Immature natural killer cell (primary cell): ENCODE measurements at places on chromosomes 12 and 14. TPM values are rescaled to one million over a fixed set of nuclear protein-coding genes. Genes with fewer than 3 reads are reported as not detected.

Gene SOX5
- polyA plus RNA-seq: not detected

DNA sequence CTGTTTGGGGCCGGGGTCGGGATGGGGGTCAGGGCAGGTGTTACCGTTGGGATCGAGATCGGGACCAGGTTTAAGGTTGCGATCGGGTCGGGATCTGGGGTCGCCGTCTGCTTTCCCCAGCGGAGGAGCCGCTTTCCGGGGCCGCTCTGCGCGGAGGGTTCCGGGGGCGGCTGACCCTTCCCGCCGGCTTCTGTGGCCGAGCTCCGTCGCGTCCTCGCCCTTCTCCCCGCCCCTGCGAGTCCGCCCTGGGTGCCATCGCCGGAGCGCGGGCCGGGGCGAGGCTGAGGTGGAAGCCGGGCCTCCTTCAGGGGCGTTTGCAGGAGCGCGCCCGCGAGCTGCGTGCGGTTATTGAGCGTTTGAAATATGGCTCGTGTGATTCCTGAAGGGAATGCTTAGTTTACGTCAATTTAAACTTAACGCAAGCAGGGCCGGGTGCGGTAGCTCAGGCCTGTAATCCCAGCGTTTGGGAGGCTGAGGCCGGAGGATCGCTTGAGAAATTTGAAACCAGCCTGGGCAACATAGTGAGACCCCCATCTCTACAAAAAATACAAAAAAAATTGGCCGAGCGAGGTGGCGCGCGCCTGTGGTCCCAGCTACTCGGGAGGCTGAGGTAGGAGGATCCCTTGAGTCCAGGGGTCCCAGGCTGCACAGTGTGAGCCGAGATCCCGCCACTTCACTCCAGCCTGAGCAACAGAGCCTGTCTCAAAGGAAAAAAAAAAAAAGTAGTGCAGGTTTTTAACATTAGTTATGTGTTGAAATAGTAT is 620 bp downstream of the PGAM5 start:
- peaks cover 31% of the 10 kb centered on the region for H3K4me1 ChIP-seq
- no peak for DNase-seq
- peak overlapping the region; percentile 74 for H3K4me3 ChIP-seq
- peaks cover 4% of the 10 kb centered on the region for H3K27me3 ChIP-seq
- H3K36me3 ChIP-seq: no peaks in the 10 kb centered on the region

GRCh38 chr12:41228066-41228820 is 40.1 kb downstream of the PDZRN4 start:
- H3K27me3 ChIP-seq: peaks cover 2% of the 10 kb centered on the region
- no peaks in the 10 kb centered on the region for H3K36me3 ChIP-seq
- no peak overlapping the region for H3K4me3 ChIP-seq
- peaks cover 7% of the 10 kb centered on the region for H3K4me1 ChIP-seq
- no peak overlapping the region for H3K27ac ChIP-seq

GRCh38 chr12:108495823-108496579 is 19.1 kb upstream of the FICD start:
- DNase-seq: no peak
- H3K4me3 ChIP-seq: no peak overlapping the region
- H3K4me1 ChIP-seq: no peaks in the 10 kb centered on the region
- peaks cover 2% of the 10 kb centered on the region for H3K27me3 ChIP-seq
- H3K36me3 ChIP-seq: no peaks in the 10 kb centered on the region

Gene GPRC5D
- not detected for polyA plus RNA-seq

GRCh38 chr12:43882578-43883178 is 46.8 kb downstream of the TMEM117 start:
- no peaks in the 10 kb centered on the region for H3K36me3 ChIP-seq
- no peak overlapping the region for H3K4me3 ChIP-seq
- H3K4me1 ChIP-seq: no peaks in the 10 kb centered on the region
- no peak overlapping the region for H3K27ac ChIP-seq

Gene WNT5B
- polyA plus RNA-seq: not detected

DNA sequence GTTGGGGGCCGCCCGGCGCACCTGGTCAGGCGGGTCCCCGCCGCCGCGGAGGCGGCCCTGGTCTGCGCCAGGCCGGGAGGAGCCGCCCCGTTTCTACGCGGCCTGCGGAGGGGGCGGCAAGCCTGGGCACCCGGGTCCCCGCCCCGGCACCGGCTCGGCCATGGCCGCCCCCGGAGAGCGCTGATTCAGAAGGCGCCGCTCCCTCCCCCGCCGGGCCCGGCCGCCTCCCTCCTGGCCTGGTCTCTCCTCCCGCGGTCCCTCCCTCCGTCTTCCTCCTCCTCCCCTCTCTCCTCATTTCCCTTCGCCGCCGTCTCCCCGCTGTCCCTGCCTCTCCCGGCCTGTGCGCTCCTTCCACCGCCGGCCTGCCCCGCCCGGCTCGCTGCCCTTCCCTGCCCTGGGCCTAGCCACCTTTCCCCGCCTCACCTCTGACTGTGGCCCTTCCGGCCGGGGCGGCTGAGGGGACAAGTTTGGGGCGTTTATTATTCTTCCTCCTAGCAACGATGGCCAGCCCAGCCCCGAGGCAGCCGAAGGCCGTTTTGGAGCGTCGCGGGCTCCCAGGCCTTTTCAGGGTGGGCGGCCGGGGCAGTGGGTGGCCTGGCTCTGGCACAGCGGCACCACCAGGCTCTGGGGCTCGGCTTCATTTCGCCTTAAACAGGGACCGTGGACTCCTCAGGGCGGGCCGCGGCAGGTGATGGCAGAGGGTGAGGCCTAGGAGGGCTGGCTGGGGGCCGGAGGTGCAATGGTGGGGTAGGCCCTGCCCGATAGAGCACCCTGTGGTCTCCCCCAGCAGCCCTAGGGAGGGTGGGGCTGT is 768 bp downstream of the CEP170B start:
- H3K27me3 ChIP-seq: peaks cover 7% of the 10 kb centered on the region
- peaks cover 8% of the 10 kb centered on the region for H3K4me1 ChIP-seq
- no peaks in the 10 kb centered on the region for H3K36me3 ChIP-seq
- H3K27ac ChIP-seq: no peak overlapping the region

Gene LRFN5
- polyA plus RNA-seq: not detected

DNA sequence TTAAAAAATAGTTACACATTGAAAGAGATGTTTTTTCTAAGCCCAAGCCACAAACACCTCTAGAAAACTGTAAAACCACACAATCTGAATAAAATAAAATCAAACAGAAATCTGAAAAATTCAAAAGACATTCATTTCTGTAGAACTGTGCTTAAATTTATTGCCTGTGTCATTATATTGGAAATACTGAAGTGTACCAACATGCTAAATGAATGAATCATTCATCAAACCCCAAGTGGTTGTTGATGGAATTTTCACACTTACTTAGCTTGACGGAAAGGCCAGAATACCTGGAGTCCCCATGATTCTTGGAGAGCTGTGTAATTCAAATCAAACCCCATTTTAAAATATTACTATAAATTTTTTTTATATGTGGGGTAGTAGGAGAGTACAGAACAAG is 2.7 kb downstream of the KITLG start:
- no peaks in the 10 kb centered on the region for H3K4me1 ChIP-seq
- H3K36me3 ChIP-seq: no peaks in the 10 kb centered on the region
- no peak for DNase-seq
- H3K27me3 ChIP-seq: peaks cover 2% of the 10 kb centered on the region
- no peak overlapping the region for H3K4me3 ChIP-seq
- no peak overlapping the region for H3K27ac ChIP-seq

Gene VASH1
- polyA plus RNA-seq: 1.6 TPM

DNA sequence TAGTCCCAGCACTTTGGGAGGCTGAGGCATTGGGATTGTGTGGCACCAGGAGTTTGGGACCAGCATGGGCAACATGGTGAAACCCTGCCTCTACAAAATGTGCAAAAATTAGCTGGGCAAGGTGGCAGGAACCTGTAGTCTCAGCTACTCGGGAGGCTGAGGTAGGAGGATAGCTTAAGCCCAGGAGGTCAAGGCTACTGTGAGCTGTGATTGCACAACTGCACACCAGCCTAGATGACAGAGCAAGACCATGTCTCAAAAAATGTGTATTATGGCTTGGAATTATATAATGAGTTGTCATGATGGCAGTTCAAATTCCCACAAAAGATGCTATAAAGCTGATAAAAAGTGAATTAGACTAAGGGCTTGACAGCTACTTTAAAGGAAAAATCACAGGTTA is 20.6 kb upstream of the TMPRSS12 start:
- peaks cover 10% of the 10 kb centered on the region for H3K36me3 ChIP-seq
- no peak overlapping the region for H3K4me3 ChIP-seq
- no peak overlapping the region for H3K27ac ChIP-seq
- H3K4me1 ChIP-seq: peaks cover 10% of the 10 kb centered on the region
- no peak for DNase-seq

DNA sequence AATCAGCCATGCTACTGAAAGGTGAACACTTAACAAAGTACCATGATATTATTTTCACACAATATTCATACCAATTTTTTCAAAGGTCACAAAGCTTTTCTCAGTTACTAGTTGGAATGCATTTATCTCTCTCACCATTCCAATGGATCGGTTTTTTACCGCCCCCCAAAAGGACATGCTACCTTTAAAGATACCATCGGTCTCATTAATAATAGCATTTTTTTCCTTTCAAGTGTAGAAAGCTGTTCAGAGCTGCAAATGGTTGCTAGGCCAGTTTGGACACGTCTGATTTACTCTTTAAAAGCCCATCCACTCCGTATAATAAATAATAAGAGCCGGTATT is 34.9 kb upstream of the STON2 start:
- no peaks in the 10 kb centered on the region for H3K36me3 ChIP-seq
- H3K27ac ChIP-seq: no peak overlapping the region
- no peak for DNase-seq
- peaks cover 44% of the 10 kb centered on the region for H3K27me3 ChIP-seq
- H3K4me1 ChIP-seq: peaks cover 14% of the 10 kb centered on the region
- H3K4me3 ChIP-seq: peak overlapping the region; percentile 78

Gene RND1
- polyA plus RNA-seq: 1.7 TPM

Gene KLRC1
- 285 TPM for polyA plus RNA-seq

- peaks cover 25% of the 10 kb centered on the region for H3K4me1 ChIP-seq
- no peak for DNase-seq
- H3K4me3 ChIP-seq: no peak overlapping the region
- no peaks in the 10 kb centered on the region for H3K36me3 ChIP-seq
Observed at GRCh38 chr12:11705010-11705409, 55.5 kb downstream of the ETV6 start.

DNA sequence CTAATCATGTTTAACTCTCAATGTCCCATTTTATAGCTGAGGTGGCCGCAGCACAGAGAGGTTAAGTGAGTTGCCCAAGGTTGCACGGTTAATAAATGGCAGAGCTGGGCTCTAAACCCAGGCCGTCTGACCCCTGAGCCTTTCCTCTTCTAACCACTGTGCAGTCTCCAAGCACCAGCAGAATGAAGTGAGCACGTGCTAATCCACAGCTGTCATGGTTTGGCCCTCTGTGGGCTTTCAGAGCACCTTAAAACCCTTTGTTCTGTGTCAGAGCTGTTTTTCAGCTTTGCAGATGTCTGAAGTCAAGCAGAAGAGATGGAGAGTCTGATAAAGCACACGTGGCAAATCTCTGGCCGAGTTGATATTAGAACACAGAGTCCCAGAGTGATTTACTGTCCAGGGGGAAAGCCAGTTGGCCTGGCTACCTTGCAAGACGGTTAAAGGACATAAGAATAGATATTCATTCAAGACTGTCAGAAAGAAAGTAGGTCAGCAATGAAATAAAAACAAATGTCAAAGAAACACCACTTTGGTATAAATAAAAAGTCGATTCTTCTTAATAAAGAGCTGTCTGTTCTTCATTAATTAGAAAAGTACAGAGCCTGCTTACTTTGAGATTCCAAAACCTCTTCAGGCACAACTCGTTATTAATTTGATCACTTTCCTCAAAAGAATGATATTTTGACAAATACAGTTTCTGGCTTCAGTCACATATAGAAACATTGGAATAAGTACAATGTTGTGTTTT is 107.3 kb downstream of the CRADD start:
- H3K36me3 ChIP-seq: peaks cover 3% of the 10 kb centered on the region
- peaks cover 41% of the 10 kb centered on the region for H3K4me1 ChIP-seq
- H3K27me3 ChIP-seq: no peaks in the 10 kb centered on the region

GRCh38 chr12:19263672-19264071 is 134.1 kb downstream of the PLEKHA5 start:
- H3K27ac ChIP-seq: no peak overlapping the region
- no peak for DNase-seq
- peaks cover 1% of the 10 kb centered on the region for H3K27me3 ChIP-seq
- H3K4me3 ChIP-seq: no peak overlapping the region

DNA sequence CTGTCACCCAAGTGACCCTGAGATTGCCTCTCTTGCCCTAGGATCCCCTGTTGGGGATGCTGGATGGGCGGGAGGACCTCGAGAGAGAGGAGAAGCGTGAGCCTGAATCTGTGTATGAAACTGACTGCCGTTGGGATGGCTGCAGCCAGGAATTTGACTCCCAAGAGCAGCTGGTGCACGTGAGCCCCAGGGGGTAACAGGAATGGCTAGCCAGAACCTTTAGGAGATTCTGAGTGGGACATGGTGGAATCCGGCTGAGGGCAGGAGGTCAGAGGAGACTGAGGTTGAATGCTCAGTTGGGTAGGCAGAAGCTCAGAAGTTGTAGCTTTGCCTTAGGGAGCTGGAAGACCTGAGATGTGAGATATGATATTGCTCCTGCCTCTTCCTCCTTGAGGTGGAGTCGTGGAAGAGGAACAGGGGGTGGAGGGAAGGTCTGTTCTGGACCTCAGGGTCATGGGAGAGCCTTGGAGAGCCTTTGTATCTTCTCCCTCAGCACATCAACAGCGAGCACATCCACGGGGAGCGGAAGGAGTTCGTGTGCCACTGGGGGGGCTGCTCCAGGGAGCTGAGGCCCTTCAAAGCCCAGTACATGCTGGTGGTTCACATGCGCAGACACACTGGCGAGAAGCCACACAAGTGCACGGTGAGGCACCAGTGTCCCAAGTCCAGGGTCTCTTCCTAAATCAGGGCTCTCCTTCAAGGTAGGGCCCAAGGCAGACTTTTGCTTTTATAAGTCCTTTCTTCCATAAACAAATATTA is 6.3 kb downstream of the GLI1 start:
- peaks cover 13% of the 10 kb centered on the region for H3K36me3 ChIP-seq
- peaks cover 35% of the 10 kb centered on the region for H3K27me3 ChIP-seq
- peak overlapping the region; percentile 30 for H3K27ac ChIP-seq

- H3K27me3 ChIP-seq: peaks cover 2% of the 10 kb centered on the region
- no peak for DNase-seq
- H3K4me3 ChIP-seq: no peak overlapping the region
- peaks cover 14% of the 10 kb centered on the region for H3K4me1 ChIP-seq
Observed at GRCh38 chr12:91562476-91562875, 379.9 kb upstream of the DCN start.

Gene PELI2
- polyA plus RNA-seq: 2.7 TPM

- no peaks in the 10 kb centered on the region for H3K36me3 ChIP-seq
- no peak overlapping the region for H3K27ac ChIP-seq
- H3K4me1 ChIP-seq: peaks cover 13% of the 10 kb centered on the region
- no peak for DNase-seq
- no peak overlapping the region for H3K4me3 ChIP-seq
Observed at GRCh38 chr14:28077021-28077420, 689.6 kb upstream of the FOXG1 start.

GRCh38 chr14:31487886-31488285 is at the start of gene GPR33:
Gene GPR33 (minus strand): TSS chr14:31488039. CDS start chr14:31483965, 4,074 bp downstream.
- no peaks in the 10 kb centered on the region for H3K36me3 ChIP-seq
- H3K4me3 ChIP-seq: no peak within 1 kb of the TSS
- no peaks in the 10 kb centered on the region for H3K4me1 ChIP-seq
- no peaks in the 10 kb centered on the region for H3K27me3 ChIP-seq
- no peak within 1 kb of the TSS for H3K27ac ChIP-seq
- DNase-seq: no peak

Gene FAM161B
- polyA plus RNA-seq: 3.6 TPM
